ENCODE measurements at places on chromosomes 16 and 17.

DNA sequence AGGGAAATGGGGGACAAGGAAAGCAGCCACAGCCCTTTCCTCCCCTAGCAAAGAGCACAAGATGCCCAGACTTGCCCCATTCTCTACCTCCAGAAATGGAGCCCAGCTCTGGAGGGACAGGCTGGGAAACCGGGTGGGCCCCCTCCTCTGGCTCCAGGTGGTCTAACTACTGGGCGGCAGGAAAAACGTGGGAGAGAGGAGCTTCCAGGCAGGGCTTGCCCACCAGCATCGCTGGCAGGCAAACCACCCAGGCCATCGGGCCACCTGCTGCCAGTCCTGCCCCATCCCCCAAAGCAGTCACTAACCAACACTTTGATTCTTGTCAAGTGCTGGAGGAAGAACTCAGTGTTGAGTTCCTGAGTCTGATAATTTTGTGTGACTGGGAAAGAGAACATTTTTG lies 15.6 kb downstream of the ANKS3 start:
- DNase-seq, result no peak

DNA sequence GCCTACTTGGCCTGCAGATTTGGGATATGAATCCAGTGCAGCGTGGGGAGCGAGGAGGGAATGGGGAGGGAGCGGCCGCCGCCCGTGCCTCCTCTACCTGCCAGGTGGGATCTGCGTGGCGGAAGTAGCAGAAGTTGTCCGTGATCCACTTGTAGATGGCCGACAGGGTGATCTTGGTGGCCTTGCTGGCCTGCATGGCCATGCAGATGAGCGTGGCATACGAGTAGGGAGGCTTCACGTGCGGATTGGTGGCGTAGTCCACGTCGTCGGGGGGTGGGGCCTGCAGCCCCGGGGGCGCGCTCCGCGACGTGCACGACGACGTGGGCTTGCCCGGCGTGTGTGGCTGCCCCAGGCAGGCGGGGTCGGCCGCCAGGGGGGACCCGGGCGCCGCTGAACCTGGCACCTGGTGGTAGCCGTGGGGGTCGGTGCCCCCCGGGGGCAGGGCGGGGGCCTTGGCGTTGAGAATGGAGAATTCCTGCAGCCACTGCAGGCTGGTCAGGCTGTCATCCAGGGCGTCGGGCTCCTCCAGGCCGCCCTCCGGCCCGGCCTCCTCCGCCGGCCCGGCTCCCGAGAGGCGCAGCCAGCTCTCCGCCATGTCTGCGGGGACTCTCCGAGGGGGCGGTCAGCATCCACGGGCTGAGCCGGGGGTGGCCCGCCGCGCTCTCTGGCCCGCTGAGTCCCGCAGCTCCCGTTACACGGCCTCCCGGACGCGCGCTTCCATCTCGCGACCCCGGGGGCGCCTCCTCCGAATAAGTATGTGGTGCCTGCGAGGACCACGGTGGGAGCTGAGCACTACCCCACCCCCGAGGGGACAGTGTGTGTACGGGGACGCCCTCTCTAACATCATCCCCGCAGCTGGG lies 1.0 kb downstream of the FOXJ1 start:
- peak; percentile 55 for DNase-seq

DNA sequence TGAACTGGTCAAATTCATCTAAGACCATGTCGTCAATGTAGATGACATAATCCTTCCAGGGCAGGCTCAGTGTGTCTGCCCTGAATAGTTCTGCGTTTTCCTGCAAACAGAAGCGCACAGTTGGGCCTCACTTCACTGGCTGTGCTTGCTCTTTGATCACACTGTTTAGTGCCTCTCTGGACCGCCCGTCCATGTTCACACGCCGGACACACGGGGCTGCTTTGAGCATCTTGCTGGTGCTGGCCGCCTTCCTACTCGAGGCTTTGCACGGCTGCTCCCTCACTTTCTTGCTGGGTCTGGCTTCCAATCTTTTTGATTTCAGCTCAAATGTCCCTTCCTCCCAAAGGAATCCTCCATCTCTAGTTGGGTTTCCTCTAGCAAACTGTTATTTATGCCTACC lies 37.4 kb downstream of the DNAH17 start:
- no peak for DNase-seq

- DNase-seq, result no peak
Observed at GRCh38 chr16:48963306-48963705, 318.3 kb downstream of the CBLN1 start.

Data from CD4-positive, alpha-beta T cell treated with Interleukin-17A for 4 hours (primary cell).